ENCODE measurements at places on chromosomes 1 and 21.

DNA sequence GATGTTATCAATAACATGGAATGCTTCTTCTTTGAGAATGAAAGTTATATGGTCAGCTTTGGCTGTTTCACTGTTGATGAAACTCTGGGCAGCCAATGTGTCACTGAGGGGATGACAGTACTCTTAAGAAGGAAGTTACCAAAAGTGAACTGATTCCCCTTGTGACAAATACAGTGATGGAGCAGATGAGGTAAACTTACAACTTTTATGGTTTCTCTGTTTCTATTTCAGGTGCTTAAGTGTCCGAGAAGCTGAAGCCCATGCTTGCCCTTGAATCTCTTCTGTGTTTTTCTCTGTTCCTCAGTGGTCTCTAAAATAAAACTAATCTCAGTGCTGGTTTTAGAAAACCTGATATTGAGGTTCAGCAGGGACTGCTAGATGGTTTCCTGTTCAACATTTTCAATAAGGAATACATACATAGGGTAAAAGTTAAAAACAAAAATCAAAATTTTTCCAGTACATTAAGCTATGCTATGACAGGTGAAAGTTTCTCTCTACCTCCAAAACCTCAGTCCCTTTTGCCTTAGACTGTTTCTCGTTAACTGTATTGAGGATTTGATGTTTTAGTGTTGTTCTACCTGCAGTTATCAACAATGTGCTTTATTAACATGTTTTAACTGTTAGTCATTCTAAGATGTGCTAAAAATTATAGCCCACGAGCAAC lies 454.4 kb upstream of the ADGRL4 start:
- DNase-seq: no peak

DNA sequence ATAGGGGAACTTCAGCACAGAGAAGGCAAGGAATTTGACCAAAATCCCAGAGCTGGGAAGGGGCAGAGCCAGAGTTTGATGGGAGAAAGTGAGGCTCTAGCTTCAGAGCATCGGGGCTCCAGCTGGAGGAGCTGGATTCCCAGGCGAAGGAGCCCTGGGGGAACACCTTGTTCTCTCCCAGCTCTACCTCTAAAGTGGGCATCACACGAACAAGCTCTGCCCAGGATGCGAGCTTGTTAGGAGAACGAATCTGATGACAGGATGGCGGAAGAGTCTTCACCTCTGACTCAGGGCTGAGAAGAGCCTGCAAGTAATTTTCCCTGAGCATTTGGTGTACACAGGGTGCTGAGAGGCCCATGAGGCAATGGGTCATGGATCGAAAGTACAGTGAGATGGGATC lies 22.0 kb downstream of the TNNT2 start:
- DNase-seq: no peak

- no peak for DNase-seq
Measured at GRCh38 chr1:46769028-46769740, 29.7 kb upstream of the CYP4B1 start.

DNA sequence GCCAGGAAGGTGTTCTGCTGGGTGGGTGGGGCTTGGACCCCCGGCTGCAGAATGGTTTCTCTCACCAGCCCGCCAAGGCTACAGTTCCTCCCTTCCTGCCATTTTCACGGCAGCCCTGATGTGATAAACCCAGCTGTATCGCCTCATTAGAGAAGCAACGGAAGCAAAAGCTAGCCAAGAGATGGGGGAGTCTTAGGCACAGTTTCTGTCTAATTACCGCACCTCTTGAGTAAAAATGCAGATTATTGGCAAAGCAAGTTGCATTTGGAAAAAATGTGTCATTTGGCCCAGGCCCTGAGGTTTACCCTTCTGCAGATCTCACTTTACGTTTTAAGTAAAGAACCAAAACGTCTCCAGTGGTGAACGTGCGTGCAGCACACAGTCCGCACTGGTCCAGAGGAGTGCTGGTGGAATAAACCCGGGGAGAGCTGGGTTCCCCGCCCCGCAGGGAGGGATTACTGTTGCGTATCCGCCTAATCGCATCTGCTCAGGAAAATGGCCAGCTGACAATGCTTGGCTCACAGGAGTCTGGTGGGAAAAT lies 109.9 kb downstream of the GALNT2 start:
- no peak for DNase-seq

- no peak for DNase-seq
Measured at GRCh38 chr1:62882201-62883104, 98.5 kb downstream of the ATG4C start.

DNA sequence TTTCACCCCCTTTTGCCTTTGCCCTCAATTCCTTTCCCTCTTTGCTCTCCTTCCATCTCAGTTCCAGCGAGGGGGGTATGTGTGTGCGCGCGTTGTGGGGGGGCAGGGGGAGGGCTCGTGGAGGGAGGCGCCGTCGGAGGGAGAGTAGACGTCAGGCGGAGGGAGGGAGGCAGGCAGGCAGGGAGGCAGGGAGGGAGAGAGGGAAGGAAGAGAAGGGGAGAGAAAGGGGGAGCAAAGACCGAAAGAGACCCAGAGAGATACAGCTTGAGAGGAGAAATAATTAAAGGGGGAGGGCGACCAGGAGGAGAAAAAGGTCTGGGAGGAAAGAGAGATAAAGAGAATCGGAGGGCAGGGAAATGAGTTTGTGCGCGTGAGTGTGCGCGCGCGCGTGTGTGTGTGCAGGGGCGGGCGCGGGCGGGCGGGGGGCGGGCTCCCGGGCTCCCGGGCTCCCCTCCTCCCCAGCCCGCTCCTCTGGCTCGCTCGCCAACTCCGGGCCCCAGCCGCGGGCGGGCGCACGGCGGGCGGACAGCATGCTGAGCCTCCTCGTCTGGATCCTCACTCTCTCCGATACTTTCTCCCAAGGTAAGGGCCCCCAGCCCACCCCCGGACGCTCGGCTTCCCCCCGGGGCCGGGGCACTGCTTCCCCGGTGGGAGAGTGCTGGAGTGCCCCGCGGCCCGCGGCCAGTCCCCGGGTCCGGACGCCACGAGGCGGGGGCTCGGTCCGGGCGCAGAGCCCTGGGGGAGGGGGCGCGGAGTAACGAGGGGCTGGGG lies at the start of gene KIRREL1:
TSS of gene KIRREL1 (plus strand) at position 499 of the 771 bp plus-strand sequence. CDS start at position 531, 32 bp downstream.
- DNase-seq: no peak

- no peak for DNase-seq
Measured at GRCh38 chr1:22721122-22721873, 10.7 kb downstream of the EPHB2 start.

GRCh38 chr1:151346082-151346768 lies 827 bp downstream of the RFX5 start:
- no peak for DNase-seq

DNA sequence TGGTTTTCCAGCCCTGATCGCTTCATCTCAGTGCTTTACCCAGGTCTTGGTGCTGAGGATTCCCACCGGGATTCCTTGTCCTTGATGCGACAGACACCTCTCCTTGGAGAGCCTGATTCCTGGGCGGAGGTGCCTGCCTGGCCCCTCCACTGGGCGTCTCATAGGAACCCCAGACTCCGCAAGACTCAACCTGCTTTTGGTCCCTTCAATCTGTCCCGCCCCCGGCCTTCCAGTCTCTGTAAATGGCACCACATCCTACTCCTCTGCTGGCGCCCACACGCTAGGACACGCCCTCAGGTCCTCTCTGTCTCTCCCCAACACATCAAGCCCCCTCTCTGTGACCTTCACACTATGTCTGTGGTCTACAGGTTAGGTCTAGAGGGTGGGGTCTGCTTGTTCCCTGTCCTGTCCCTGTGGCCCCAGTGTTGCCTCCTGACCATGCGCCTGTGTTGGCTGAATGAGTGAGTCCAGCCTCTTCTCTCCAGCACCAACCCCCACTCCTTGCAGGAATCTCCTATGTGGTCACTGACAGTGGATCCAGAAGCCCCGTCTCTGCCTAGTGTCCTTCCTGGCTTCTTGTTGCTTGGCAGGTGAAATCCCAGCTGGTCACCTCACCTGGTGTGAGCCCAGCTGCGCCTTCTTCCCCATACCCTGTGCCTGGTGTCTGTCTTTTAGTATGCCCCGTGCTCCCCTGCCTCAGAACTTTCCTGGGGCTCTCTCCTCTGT lies 119.7 kb upstream of the C1orf174 start:
- DNase-seq: no peak

- no peak for DNase-seq
Measured at GRCh38 chr1:67830226-67830625, 3.0 kb downstream of the GNG12 start.

DNA sequence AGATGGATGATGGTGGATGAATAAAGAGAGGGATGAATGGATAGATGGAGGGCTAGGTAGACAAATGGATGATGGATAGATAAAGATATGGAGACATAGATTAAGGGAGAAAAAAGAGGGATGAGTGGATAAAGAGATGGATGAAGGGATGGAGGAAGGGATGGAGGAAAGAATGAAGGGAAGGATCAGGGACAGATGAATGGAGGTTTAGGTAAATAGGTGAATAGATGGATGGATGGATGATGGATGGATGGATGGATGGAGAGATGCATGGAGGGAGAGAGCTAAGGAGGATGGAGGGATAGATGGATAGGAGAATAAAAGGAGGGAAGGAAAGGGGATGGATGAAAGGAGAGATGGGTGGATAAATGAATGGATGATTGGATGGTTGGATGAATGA lies 28.8 kb downstream of the PLXNA2 start:
- no peak for DNase-seq

DNA sequence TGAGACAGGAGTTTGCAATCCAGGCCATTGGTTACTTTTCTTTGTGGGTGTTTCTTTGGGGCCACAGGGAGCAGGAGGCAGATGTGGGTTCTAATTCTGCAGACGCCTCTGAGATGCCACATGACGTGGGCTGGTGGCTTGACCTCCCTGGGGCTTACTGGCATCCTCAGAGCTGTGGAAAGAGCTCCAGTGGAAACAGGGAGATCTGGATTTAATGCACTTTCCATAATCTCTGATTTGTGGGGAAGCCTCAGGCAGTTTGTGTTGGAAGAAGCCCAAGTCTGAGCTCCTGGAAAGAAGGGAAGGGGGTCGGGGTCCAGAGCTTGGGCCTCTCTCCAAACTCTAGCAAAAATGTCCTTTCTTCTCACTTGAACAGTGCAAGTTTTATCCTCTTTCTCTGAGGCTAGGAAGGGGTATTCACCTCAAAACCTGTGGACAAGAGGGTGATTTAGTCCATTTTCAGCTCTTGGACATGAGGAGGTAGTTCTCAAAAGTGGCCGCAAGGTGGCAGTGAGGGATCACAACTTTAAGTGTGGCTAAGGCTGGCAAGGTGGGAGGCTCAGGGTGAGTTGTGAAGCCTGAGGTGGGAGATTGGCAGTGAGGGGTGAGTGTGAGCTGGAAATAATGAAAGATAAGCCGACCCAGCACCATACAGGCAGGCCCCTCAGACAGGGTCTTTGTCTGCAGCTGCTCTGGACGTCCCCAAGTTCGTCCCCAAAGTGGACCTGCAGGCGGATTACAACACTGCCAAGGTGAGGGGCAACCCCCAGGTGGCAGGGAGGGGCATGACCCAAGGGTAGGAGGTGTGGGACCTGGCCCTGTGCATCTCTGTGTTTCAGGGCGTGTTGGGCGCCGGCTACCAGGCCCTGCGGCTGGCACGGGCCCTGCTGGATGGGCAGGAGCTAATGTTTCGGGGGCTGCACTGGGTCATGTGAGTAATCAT lies 9.2 kb downstream of the IKBKE start:
- peak; percentile 64 for DNase-seq

- DNase-seq: no peak
Measured at GRCh38 chr1:41792485-41792770, 126.3 kb downstream of the HIVEP3 start.

DNA sequence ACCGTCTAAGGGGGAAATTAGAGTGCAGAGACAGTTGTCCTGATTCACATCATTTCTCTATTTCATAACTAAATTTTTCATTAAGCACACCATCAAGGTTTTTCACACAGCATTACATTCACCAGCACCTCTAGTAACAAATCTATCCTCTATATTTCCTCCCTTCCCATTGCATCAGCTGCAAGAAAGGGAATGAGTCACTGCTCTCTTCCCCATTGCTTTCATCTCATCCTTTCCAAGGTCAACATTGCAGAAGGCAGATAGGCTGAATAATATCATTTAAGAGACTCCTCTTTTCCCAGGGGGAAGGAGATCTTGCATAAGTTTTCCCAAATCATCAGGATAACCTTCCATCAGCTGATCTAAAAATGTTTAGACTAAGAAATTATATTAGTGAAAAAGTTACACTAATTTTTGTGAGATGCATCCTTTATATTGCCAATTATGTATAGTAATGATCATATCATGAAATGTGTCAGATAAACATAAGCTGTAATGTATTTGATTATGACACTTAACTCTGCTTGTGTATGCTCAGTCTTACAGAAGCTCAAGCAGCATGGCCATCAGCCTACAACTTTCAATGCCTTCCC lies 4.3 kb downstream of the INTS7 start:
- no peak for DNase-seq

DNA sequence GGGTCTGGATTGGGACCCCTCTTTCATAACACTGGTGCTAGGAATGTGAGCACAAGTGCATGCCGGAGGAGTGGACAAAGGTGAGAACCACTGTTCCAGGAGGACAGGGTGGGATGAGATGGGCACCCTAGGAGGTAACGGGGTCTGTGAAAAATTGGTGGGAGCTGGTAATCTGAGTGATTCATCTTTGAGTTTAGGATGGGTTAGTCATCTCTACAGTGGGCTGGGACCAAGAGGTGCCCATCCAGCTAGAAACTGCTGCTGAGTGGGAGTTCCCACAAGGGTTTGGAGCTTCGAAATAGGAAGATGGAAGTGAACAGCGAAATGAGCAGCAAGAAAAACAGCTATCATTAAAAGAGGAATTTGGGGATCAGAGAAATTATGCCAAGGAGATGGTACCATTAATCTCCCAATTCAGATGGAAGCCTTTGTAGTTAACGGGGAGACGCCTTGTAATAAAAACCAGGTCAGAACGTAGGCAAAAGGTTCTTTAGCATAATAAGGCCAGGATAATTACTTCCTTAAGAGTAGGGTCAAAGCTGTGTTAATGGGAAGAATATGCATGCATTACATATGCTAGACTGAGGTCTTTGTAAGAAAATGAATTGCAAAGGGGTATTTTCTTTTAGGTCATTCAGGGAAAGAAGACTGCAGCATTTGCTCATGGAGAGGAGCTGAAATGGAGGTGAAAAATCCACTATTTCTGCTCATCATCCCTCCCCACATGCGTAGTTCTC lies 55.5 kb downstream of the OLFML3 start:
- no peak for DNase-seq
